ENCODE measurements at places on chromosomes 3 and 15.

GRCh38 chr15:85752124-85752475, 42.6 kb downstream of the KLHL25 start:
- no peak for DNase-seq

- peak; percentile 21 for DNase-seq
These were observed 88.6 kb upstream of the ZNF280D start for GRCh38 chr15:56821721-56822425.

DNA sequence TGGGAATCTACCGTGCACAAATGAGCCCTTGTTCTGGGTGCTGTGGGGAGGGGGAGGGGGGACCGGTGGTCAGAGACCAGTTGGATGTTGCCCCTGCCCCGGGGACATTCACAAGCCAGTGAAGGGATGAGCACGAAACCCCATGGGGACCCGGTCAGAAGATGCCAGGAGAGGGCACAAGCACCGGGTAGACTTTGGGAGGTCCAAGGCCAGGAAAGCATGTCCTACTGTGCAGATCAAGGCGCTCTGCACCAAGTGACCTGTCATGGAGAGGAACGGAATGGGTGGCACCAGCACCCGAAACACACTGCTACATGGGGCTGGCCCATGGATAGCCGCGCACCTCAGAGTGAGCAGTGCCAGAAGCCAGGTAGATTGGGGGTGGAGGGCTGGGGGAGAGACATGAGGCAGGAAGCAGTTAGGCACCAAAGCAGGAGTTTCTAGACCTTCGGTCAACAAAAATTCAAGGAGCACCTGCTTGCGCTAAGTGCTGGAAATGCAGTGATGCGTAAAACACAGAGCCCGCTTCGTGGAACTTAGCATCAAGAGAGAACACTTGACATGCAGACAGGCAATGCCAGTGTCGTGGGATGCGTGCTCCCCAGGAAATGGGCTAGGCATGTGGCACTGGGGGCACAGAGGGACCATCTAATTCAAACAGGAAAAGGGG, 99.1 kb downstream of the CPN2 start:
- no peak for DNase-seq

GRCh38 chr3:134356411-134357040, 17.7 kb downstream of the AMOTL2 start:
- DNase-seq: no peak

- DNase-seq: no peak
These were observed 37.7 kb downstream of the CCR4 start for GRCh38 chr3:32989171-32989570.

Data from central memory CD8-positive, alpha-beta T cell (primary cell).